ENCODE measurements at places on chromosomes 11 and 22.
A peak's percentile ranks its signal among the peaks of the same experiment; 100 is the strongest.

- H3K27ac ChIP-seq: peak overlapping the region; percentile 57
- H3K4me3 ChIP-seq: peak overlapping the region; percentile 88
- peaks cover 8% of the 10 kb centered on the region for H3K4me1 ChIP-seq
- peak; percentile 22 for DNase-seq
Measured at GRCh38 chr11:17014833-17015626, 816 bp upstream of the PLEKHA7 start.

GRCh38 chr11:69448471-69449284, 32.8 kb upstream of the LINC01488 start:
- H3K27me3 ChIP-seq: peaks cover 8% of the 10 kb centered on the region
- no peak for DNase-seq
- peaks cover 53% of the 10 kb centered on the region for H3K4me1 ChIP-seq
- H3K4me3 ChIP-seq: no peak overlapping the region
- peak overlapping the region; percentile 53 for H3K27ac ChIP-seq

GRCh38 chr22:37281646-37282384, 493 bp upstream of the CYTH4 start:
- H3K4me3 ChIP-seq: no peak overlapping the region
- H3K27me3 ChIP-seq: peaks cover 40% of the 10 kb centered on the region
- no peaks in the 10 kb centered on the region for H3K36me3 ChIP-seq
- H3K27ac ChIP-seq: no peak overlapping the region
- DNase-seq: no peak

- peaks cover 18% of the 10 kb centered on the region for H3K27me3 ChIP-seq
- H3K4me3 ChIP-seq: no peak overlapping the region
- DNase-seq: no peak
Measured at GRCh38 chr22:34070051-34070450, 149.8 kb upstream of the LARGE1 start.

DNA sequence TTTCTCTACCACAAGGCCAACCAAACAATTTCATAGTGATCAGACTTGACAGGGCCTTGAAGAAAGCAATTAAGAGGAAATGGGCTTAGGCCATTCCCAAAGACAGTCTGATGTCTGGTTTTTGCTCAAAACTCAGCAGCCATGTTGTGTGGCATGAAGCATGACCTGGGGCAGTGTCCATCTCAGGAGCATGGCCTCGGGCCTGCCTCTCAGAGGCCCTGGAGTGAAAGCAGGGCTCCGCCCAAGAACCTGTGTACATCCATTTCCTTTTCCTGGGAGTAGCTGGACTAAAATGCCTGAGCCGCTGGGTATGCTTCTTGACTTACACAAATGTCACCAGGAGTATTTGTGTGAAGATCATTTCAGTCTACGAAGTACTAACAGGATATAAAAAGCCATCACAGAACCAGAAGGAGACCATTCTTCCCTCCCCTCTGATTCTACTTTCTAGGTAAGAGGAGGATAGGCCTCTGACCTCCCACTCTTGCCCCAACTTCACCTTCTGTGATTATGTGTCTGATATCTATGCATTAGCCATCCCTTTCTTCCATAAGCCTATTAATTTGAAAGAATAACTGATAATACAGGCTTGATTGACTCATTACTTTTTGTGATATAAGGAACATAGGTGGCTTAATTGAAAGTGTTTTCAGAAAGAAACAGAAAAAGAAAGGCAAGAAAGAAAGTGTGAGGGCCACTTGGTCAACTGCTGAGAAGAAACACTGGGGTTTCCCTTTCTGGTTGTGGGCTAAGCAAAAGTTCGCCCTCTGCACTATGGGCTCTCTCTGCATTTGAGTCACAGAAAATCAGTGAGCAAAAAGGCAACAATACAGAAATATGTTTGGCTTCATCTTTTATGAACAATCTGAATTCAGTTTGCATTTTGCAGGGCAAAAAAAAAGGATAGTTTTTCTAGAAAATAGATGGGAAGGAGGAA, 188.6 kb upstream of the MTMR2 start:
- H3K4me1 ChIP-seq: peaks cover 39% of the 10 kb centered on the region
- H3K36me3 ChIP-seq: peaks cover 9% of the 10 kb centered on the region
- no peak overlapping the region for H3K27ac ChIP-seq
- peaks cover 4% of the 10 kb centered on the region for H3K27me3 ChIP-seq
- no peak overlapping the region for H3K4me3 ChIP-seq

DNA sequence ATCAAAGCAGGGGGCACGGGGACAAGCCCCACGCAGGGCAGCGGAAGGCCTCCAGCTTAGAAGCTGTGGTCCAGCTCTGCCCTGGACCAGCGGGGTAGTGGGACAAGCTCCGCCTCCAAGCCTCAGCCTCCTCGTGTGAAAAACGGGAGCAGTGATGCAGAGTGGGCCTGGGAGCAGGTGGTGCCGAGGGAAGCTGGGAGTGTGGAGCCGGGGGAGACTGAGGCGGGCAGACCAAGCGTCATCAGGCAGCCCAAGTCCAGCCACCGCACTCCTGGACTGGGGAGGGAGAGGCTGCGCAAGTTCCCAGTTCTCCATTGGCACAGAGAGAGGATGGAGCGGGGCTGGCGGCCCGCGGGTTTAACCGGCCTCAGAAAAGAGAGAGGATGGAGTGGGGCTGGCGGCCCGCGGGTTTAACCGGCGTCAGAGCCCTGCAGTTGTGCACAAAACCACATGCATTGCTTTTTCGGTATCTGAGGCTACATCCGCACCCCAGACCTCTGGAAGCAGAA, 68.1 kb upstream of the PHF21B start:
- peaks cover 76% of the 10 kb centered on the region for H3K27me3 ChIP-seq
- H3K27ac ChIP-seq: no peak overlapping the region
- H3K4me1 ChIP-seq: peaks cover 16% of the 10 kb centered on the region
- DNase-seq: no peak

GRCh38 chr22:27239520-27239919, 562.0 kb downstream of the MN1 start:
- peaks cover 28% of the 10 kb centered on the region for H3K27me3 ChIP-seq
- H3K4me1 ChIP-seq: peaks cover 63% of the 10 kb centered on the region
- H3K27ac ChIP-seq: peak overlapping the region; percentile 5
- peak overlapping the region; percentile 5 for H3K4me3 ChIP-seq
- no peak for DNase-seq

DNA sequence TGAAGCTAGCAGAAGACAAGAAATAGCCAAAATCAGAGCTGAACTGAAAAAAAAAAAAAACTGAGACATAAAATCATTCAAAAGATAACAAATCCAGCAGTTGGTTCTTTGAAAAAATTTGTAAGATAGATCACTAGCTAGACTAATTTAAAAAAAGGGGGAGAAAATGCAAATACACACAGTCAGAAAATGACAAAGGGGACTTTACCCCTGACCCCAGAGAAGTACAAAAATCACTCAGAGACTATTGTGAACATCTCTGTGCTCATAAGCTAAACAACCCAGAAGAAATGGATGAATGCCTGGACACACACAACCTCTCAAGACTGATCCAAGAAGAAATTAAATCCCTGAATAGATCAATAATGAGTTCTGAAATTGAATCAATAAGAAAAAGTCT, 914.3 kb upstream of the API5 start:
- no peak overlapping the region for H3K27ac ChIP-seq
- H3K4me3 ChIP-seq: no peak overlapping the region
- no peaks in the 10 kb centered on the region for H3K27me3 ChIP-seq
- DNase-seq: no peak
- no peaks in the 10 kb centered on the region for H3K36me3 ChIP-seq

- H3K27ac ChIP-seq: no peak overlapping the region
- H3K36me3 ChIP-seq: no peaks in the 10 kb centered on the region
- peaks cover 10% of the 10 kb centered on the region for H3K27me3 ChIP-seq
- DNase-seq: no peak
Measured at GRCh38 chr11:19392847-19393518, 152.2 kb upstream of the E2F8 start.

GRCh38 chr11:13761716-13762115, 93.2 kb downstream of the FAR1 start:
- H3K4me3 ChIP-seq: no peak overlapping the region
- no peak overlapping the region for H3K27ac ChIP-seq
- H3K27me3 ChIP-seq: peaks cover 7% of the 10 kb centered on the region
- no peak for DNase-seq
- no peaks in the 10 kb centered on the region for H3K36me3 ChIP-seq
- peaks cover 10% of the 10 kb centered on the region for H3K4me1 ChIP-seq

DNA sequence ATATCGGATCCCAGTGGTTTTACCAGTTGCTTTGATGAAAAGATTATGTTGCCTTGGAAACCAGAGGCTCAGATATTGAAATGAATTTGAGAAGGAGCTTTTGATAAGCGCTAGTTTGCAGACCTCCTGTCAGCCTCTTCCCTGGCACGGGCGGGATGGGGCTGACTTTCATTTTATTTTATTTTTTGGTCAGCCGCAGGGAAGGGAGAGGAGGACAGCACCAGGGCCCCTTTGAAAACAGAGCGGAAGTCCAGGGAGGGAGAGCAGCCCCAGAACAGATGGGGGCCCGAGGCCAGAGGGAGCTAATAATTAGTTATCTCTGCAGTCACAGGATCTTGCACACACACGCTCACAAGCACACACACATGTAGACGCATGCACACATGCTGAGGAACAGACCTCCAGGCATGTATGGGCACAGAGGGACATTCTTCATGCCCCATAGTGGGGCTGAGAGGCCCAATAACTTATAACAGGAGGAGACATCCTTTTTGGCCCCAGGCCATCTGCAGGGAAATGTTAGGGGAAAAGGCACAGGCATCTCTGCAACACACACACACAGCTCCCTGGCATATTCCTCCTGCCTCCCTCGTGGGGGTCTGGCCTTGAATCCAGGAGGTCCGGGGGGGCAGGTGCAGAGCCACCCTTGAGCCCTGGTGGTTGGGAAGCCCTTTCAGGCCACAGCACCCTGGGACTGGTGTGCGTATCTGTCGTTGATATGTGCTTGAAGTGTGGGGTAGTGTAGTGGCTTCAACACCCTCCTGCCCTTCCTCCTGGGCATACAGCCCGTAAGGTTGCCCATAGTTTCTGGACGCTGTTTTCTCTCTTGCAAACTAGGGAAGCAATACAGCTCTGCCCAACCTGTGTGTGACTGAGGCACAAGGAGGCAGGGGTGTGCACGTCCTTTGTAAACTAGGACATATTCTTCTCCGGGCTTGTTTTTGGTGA, 117.3 kb downstream of the CEP164 start:
- H3K36me3 ChIP-seq: no peaks in the 10 kb centered on the region
- H3K27me3 ChIP-seq: peaks cover 82% of the 10 kb centered on the region
- no peak overlapping the region for H3K27ac ChIP-seq
- no peak overlapping the region for H3K4me3 ChIP-seq
- DNase-seq: no peak
- H3K4me1 ChIP-seq: peaks cover 24% of the 10 kb centered on the region

DNA sequence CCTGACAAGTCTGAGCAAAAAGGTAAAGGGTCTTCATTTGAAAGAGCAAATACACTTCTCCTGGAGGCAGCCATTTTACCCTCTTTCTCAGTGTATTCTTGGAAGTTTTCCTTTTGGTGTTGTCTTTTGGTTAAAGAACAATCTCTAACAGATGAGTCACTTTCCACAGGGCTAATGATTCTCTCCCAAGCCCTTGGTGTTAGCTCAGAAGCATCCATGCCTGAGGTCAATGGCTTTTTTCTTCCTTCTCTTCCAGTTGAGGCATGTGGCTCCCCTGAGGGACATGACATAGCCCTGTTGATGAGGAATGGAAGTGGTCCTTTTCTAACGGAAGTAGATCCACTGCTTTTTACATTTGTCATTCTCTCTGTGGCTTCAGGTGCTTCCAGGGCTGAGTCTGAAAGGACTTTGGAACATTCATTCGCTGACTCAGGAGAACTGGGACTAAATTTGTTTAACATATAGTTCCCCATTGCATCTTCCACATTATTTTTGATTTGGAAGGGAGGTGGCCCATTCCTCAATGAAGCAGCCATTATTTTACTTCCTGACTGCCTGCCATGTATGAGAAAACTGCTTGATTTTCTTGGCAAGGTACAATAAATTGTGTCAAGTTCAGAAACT, 13.8 kb upstream of the POGLUT3 start:
- H3K27ac ChIP-seq: no peak overlapping the region
- H3K27me3 ChIP-seq: peaks cover 2% of the 10 kb centered on the region
- H3K36me3 ChIP-seq: peaks cover 64% of the 10 kb centered on the region
- DNase-seq: no peak
- H3K4me3 ChIP-seq: no peak overlapping the region

DNA sequence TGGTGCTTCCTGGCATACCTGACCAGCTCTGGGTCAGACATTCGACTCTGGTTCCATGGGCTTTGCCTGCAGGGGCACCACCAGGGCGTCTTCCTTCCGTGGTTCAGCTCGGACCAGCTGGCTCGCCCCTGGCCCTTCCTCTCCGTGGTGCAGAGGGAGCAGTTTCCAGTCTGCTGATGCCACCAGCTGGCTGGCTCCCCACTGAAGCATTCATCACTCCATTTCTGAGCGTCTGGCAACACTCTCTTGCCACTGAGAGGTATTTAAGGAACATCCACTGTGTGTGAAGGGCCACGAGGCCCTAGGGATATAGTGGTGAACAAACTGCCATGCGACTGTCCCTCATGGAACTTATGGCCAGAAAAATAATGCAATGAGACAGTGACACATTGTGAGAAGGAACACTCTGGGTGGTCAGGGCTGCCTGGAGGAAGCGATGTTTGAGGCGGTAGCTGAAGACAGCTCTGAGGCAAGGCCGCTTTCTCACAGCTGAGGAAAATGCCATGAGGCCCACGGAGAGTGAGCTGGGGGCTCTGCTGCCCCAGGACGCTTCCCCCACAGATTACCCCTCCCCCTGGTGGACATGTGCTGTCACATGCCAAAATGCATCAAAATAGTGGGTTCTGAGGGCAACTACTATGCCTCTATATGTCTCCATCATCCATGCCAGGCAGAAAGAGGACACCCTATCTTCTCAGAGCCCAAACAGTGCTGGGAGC, 44.9 kb upstream of the ARFGAP3 start:
- H3K4me1 ChIP-seq: peaks cover 68% of the 10 kb centered on the region
- H3K27ac ChIP-seq: peak overlapping the region; percentile 74
- peaks cover 7% of the 10 kb centered on the region for H3K27me3 ChIP-seq
- H3K4me3 ChIP-seq: no peak overlapping the region
- no peaks in the 10 kb centered on the region for H3K36me3 ChIP-seq
- no peak for DNase-seq

DNA sequence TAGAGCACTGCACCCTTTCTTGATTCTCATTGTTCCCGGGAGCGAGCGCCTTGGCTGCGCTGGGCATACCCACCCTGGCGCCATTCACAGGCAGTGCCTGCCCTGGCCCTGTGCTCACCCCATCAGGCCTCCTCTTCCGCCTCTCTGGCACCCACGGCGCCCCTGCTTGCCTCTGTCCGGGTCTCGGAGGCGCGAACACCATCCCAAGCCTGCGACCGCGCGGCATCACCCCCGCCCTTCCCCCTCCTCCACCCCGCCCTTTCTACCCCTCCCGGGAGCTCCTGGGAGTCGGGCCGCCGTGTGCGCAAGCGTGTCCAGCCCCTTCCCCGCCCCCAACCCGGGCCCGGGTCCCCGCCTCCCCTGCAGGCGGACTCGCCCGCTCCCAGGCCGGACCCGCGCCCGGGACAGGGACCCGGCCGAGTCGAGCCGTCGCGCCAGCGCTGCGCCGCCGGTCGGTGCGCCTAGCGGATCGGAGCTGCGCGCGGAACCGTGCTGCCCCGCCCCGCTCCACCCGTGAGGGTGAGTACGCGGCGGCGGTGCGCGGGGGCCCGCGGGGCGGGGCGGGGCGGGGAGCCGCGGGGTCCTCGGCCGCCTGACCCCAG, at the start of gene ST3GAL4:
Gene ST3GAL4, plus strand, starts transcription at position 363 of the 602 bp plus-strand sequence. CDS start 50,470 bp downstream, outside the sequence.
- no peak within 1 kb of the TSS for H3K27ac ChIP-seq
- DNase-seq: peak; percentile 93
- peaks cover 8% of the 10 kb centered on the region for H3K36me3 ChIP-seq
- H3K4me3 ChIP-seq: peak within 1 kb of the TSS; percentile 93
- peaks cover 3% of the 10 kb centered on the region for H3K27me3 ChIP-seq

Data from nephron progenitor cell (in vitro differentiated cells).